ENCODE measurements at places on chromosomes 1 and 21.
A peak's percentile ranks its signal among the peaks of the same experiment; 100 is the strongest.

DNA sequence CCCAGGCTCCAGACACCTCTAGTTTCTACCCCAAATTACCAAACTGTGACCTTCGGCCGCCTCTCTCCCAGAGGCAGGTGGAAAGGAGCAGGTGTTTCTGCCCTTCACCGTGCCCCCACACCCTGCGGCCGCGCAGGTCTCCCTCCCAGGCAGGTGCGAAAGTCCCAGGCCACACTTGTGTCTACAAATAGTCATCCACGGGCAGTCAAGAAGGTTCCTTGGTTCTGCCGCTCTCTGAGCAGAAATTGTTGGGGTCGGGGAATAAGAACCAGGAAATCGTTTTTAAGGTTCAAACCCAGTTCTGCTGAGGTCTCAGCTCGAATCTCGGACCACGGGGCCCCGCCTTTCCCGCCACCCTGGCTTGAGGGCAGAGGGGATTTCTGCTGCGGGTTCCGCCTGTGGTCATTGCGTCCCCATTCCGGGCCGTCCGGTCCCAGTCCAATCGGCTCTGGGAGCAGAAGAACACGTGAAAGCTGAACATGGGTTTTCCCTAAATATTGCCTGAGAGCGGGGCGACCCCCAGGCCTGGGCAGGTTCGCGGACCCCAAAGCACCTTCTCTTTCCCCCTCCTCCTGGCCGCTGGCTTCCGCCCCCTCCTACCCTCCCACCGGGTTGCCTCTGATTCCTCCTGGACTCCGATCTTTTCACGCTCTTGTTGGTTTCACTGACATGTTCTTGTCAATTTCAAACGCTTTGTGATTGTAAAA is 1.2 kb upstream of the ATF3 start:
- DNase-seq, result peak; percentile 46

DNA sequence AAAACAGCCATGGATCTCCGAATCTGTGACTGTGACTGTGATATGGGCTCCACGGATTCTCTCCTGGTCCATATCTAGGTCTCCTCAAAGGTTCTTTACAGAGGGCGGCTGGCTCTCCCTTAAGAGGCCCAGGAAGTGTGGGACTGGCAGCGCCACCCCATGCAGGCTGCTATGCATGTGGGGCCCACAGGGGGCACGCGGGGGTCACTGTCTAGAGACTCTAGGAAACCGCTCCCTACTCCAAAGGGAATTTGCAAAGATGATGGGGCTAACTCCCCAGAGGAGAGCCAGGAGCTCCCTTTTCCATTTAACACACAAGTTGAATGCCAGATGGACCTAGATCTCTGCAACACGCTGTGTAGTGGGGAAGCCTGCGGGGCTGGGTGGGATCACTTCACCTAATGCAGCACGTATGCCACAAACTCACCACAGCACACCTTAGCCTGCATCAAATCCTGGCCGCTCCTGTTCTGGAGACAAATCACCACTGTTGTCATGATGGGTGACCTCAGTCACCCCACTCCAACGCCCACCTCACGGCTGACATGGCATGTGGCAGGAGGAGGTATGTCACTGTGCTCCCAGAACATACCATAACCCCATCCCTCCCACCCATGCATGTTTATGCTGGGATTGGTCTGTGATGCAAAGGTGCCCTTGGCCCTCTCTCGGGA is 61.7 kb downstream of the SLC45A1 start:
- DNase-seq, result no peak

GRCh38 chr1:168287237-168287664 is 6.6 kb downstream of the TBX19 start:
- DNase-seq, result no peak

- DNase-seq, result no peak
These were observed 412.6 kb downstream of the LTN1 start for GRCh38 chr21:28579986-28580550.

GRCh38 chr1:18409609-18410237 is 71.0 kb upstream of the KLHDC7A start:
- no peak for DNase-seq

DNA sequence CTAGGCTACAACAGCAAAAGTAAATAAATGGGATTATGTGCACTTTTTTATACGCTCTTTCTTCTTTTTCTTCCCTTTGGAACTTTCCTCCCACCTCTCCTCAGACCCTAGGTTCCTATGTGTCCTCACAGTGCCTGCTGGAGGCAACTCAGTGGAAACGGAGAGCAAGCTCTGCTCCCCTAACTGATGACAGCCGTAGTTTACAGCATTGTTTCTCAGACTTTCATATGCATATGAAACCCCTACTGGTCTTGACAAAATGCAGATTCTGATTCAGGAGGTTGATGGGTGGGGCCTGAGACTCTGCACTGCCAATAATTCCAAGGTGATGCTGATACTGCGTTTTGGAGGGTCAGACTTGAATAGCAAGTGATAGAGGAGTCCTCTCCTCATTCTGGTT is 34.3 kb upstream of the HMCN1 start:
- DNase-seq, result no peak
